ENCODE measurements at places on chromosomes 3 and 15. TPM values are rescaled to one million over a fixed set of nuclear protein-coding genes. Genes with fewer than 3 reads are reported as not detected.
A peak's percentile ranks its signal among the peaks of the same experiment; 100 is the strongest.

Gene RGMA
- total RNA-seq: 0.18 TPM

- DNase-seq: no peak
Observed at GRCh38 chr3:27614592-27614991, 107.5 kb downstream of the EOMES start.

GRCh38 chr15:60195611-60196010 lies 191.5 kb downstream of the FOXB1 start:
- no peak for DNase-seq

- no peak for DNase-seq
Observed at GRCh38 chr3:123094516-123095313, 27.9 kb downstream of the PDIA5 start.

DNA sequence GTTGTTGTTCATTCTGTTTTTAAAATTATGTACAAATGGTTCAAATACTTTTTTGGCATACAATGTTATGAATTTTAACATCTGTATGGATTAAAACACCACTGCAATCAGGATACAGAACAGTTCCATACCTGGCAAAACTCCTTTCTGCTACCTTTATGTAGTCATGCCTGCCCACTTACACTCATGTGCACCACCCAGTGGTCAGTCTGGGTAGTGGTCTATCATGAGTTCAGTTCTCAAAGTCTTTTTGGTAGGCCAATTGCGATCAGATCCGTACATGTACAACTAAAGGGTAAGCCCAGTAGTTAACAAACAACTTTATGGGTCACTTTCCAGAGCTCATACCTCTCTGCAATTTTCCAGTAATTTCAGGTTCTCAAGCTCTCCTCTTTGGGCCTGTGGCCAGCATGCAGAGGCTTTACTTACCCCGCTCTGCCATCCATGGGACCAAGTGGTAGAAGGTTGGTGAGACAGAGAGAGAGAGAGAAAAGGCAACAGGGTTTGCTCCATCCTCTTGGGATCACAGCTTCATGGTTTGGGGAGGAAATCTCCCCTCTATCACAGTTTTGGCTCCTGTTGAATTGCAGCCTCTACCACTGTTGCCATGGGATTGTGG lies 63.9 kb upstream of the FAM98B start:
- peak; percentile 58 for DNase-seq

DNA sequence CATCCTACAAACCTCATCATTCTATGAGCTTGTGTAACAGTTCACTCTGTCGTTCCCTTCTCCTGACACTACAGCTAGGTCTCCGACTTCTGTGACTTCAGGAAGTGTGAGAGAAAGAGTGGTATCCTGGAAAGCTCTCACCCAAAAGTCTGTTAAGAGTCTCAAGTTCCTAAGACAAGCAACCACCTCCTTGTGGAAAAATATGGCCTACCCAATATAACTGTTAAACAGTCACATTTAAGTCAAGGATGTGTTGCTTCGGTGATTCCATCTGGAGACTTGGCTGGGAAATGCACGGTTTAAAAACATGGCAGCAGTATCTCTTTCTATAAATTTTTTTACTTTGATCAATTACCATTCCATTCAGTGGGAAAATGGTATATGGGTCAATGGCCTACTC lies 13.8 kb downstream of the FEZF2 start:
- DNase-seq: no peak

Measured in IMR-90 (cell line).